ENCODE measurements at places on chromosomes 2 and 18.

GRCh38 chr2:11858883-11859282, 112.5 kb downstream of the LPIN1 start:
- no peak for DNase-seq

GRCh38 chr2:120904379-120904778, 168.7 kb downstream of the GLI2 start:
- DNase-seq: no peak

GRCh38 chr2:187994464-187995331, 297.0 kb upstream of the GULP1 start:
- DNase-seq: no peak

GRCh38 chr2:171741189-171741588, 53.9 kb downstream of the DYNC1I2 start:
- no peak for DNase-seq

- peak; percentile 13 for DNase-seq
Measured at GRCh38 chr2:230779126-230779525, 66.5 kb downstream of the CAB39 start.

DNA sequence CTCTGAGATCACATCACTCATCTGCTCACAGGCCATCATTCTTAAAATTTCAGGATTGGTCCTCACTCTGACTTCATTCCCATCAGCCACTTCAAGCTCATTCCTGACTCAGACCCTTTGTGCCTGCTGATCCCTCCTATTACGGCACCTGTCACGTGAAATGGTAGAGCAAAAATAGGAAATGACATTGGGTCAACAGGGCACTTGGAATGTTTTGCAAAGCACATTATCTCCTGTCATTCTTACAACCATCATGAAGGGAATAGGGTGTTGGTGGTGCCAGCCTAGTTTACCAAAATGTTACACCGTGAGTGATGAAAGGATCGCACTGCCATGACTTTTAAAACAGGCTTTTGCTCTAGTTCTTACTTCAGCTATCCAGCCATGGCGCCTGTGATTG, 61.1 kb downstream of the EIF5B start:
- DNase-seq: no peak

- no peak for DNase-seq
Measured at GRCh38 chr18:79567481-79568147, 112.0 kb upstream of the CTDP1 start.

DNA sequence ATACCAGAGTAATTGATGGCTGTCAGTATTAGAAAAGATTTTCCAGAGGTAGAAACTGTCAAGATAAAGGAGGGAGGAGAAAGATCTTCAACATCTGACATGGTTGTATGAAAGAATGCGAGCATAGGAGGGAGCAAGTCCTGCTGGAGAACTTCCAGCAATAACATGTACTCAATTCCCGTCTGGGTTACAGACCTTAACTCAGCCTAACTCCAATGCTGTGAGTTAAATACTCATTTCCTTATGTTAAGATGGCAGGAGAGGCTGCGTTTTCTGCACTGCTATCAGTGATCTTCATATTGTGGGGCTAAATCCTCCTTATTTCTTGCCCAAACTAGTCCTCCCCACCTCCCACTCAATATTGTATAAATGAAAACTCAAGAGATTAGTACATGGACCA, 6.7 kb upstream of the CERS6 start:
- no peak for DNase-seq

- DNase-seq: no peak
Measured at GRCh38 chr2:151544449-151544848, 134.7 kb downstream of the RIF1 start.

DNA sequence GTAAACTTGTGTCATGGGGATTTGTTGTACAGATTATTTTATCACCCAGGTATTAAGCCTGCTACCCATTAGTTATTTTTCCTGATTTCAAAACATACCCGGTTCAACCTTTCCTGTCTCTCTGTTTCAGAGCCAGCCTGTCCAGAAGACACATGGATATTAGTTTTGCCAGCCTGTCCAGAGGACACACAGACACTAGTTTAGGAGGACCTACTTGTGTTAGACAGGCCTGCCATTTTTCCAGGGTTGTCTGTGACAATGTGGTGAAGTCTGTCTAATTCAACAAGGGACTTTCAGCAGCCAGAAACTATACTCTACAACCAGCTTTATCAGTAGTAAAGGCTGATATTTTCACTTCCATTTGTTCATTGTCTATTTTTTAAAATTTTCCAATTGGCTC, 56.1 kb upstream of the DCC start:
- no peak for DNase-seq

- no peak for DNase-seq
Measured at GRCh38 chr2:173881886-173882285, 83.3 kb downstream of the SP3 start.

GRCh38 chr2:234558642-234559041, 61.8 kb upstream of the ARL4C start:
- DNase-seq: no peak

- DNase-seq: no peak
Measured at GRCh38 chr2:180046776-180047175, 39.7 kb upstream of the CWC22 start.

GRCh38 chr18:57677262-57678211, 55.9 kb upstream of the NARS1 start:
- no peak for DNase-seq

DNA sequence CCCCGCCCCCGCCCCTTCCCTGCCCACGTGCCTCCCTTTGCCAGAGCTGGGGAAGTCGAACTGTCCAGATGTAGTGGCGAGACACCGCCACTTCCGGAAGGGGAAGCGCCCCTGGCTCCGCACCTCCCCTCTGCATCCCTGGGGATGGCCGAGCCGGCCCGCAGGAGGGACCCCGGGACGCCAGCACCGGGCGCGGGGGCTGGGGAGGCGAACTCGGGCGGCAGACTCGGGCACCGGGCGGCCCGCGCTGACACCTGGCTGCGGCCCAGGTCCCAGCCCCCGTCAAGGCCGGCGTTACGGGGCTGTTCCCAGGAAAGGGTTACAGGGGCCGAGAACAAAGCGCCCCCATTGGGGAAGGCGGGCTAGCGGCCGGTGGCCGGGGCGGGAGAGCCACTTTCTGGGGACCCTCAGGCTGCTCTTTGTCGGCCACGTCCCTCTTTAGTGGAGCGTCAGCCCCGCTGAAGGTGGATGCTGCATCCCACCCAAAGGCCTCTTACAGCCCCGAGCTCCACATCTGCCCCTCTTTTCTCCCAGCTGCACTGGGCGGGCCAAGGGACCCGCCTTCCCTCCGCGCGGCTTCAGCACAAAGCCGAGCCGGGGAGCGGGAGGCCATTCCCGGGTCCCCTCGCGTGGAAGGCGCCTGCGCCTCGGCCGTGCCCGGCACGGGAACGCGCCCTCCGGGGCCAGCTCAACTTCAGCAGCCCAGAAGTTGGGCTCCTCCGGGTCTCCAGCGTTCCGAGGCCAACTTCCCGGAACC, 1.3 kb downstream of the SDC1 start:
- DNase-seq: no peak

DNA sequence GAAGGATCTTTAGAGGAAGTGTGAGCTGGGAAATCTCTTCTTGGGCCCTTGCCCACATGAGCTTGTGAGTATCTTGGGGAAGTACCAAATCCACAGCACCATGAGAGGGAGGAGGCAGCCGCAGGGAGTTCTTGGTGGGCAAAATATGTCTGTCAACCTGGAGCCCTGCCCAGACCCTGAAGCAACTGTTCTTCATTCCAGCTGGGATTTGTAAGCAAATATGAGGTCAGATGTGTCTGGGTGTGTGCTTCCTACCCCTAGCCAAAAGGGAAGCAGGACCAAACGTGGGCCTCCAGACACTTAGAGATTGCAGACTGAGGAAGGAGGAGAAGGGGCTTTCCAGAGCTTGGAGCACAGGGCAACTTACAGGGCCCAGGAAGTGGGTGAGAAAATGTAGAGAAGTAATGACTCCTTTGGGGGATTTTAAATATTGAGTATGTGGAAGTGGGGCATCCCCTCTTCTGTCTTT, 41.9 kb downstream of the TMEM247 start:
- DNase-seq: no peak

- no peak for DNase-seq
Measured at GRCh38 chr2:199940373-199940772, 14.9 kb downstream of the TYW5 start.

DNA sequence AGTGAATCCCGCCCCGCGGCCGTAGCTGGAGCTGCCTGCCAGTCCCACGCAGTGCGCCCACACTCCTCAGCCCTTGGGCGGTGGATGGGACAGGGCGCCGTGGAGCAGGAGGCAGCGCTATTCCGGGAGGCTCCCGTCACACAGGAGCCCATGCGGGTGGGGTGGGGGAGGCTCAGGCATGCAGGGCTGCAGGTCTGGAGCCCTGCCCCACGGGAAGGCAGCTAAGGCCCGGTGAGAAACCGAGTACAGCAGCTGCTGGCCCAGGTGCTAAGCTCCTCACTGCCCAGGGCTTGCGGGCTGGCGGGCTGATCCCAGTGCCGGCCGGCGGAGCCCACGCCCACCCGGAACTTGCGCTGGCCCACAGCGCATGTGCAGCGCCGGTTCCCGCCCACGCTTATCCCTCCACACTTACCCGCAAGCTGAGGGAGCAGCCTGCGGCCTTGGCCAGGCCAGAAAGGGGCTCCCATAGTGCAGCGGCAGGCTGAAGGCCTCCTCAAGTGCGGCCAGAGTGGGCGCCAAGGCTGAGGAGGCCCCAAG, 1152.8 kb upstream of the CELF4 start:
- no peak for DNase-seq

DNA sequence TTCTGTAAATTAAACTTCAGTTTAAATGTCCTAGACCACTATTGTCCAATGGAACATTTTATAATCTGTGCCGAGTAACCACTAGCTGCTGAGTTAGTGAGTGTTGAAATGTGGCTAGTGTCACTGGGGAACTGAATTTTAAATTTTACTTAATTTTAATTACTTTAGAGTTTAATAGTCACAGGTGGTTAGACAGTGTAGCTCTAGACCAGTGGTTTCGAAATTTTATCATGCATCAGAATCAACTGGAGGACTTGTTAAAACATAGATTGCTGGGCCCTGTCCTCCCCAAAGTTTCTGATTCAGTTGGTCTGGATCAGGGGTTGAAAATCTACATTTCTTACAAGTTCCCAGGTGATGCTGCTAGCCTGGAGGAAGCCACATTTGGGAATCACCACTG, 110.4 kb downstream of the FMNL2 start:
- DNase-seq: no peak

GRCh38 chr2:29450596-29451222, 335.5 kb downstream of the CLIP4 start:
- no peak for DNase-seq

DNA sequence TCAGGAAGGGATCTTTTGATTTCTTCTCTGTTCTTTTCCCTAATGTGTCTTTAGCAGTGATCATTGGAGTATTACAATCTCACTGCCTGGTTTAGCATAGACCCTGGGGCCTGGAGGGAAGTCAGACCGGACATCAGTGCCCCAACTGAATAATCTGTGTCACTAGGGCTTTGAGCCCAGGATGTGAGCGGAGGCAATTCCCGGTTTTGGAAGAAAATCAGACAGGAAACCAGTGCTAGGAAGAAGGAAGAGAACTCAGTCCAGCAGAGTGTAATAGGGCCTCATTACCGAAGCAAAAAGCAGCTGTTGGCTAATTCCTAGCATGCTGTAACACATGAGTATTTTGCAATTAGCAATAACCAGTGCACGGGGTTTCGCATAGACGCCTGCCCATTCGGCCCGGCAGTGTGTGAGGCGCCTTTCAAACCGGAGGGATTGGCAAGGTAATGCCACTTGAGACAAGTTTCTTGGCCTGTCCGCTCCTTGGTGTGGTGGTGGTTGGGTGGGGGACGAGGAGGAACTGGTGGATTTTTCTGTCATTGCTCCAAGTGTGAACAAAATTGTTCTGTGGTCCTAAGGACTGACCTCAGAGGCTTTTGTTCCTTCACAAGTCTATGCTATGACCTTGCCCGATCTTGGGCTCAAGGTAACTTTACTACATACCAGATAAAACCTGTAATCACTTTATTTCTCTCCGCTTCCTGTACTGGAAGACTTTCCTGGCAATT, 2.8 kb downstream of the FOSL2 start:
- DNase-seq: no peak

- DNase-seq: no peak
Measured at GRCh38 chr18:3088449-3088848, 75.5 kb upstream of the LPIN2 start.

GRCh38 chr2:239934571-239935171, 90.5 kb downstream of the NDUFA10 start:
- peak; percentile 46 for DNase-seq

- DNase-seq: no peak
Measured at GRCh38 chr2:224646242-224646846, 61.2 kb upstream of the CUL3 start.

GRCh38 chr18:10306779-10307178, 147.7 kb upstream of the APCDD1 start:
- DNase-seq: no peak

GRCh38 chr2:5698134-5698533, 6.0 kb downstream of the SOX11 start:
- DNase-seq: no peak

DNA sequence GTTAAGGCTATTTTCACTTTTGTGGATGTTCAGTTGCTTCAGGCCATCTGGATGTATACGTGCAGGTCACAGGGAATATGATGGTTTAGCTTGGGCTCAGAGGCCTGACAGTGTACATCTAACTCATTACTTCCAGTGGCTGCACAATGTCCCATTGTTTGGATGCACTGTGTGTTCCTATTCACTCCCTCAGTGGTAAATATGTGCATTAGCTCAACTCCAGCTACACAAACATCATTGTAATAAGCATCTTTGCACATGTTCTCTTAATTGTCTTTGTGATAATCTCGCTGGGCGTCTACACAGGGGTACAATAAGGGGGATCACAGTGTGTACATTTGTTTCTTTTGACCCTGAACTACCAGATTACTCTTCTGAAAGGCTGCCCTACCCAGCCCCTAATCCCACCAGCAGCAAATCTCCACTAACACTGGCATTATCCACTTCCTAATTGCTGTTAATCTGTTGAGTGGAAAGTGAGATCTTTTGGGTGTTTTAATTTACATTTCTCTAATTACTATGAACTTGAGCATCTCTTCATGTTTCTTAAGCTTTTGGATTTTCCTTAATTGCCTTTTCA, 56.1 kb upstream of the POLE4 start:
- no peak for DNase-seq

DNA sequence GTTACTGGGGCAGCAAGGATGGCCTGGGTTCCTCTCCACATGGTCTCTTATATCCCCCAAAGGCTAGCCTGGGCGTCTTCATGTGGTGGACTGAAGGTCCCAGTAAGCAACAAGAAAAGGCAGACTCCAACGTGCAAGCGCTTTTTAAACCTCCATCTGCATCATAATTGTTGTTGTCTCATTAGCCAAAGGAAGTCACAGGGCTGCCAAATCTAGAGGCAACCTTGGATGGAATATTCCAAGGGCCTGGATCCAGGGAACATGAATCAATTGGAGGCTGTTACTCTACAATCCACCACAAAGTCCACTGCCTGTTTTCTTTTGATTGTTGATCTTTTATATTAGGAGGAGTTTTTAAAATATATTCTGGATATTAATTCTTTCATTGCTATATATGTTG, 118.8 kb downstream of the SH3RF3 start:
- DNase-seq: no peak

GRCh38 chr18:58882686-58883085, 18.0 kb downstream of the ZNF532 start:
- DNase-seq: no peak
